ENCODE measurements at places on chromosomes 1 and 21.

GRCh38 chr1:35599411-35599810 lies 26.3 kb downstream of the TFAP2E start:
- DNase-seq, result no peak
- no peaks in the 10 kb centered on the region for H3K4me1 ChIP-seq

DNA sequence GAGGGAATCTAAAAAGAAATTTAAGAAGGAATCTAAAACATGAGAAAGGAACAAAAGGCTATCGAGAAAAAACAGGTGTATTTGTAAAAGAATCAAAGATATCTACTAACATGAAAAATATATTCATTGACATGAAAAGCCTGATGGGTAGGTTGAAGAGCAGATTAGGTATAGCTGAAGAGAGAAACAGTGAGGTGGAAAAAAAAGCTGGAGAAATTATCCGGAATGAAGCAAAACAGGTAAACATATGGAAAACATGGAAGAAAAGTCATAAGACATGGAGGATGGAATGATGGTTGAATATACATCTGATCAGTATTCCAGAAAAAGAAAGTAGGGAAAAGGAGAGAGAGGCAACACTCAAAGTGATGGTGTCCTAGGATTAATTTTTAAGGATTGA lies 9.6 kb downstream of the EVA1C start:
- H3K27ac ChIP-seq, result no peak overlapping the region
- H3K4me1 ChIP-seq, result no peaks in the 10 kb centered on the region
- peaks cover 2% of the 10 kb centered on the region for H3K36me3 ChIP-seq
- DNase-seq, result no peak
- no peaks in the 10 kb centered on the region for H3K27me3 ChIP-seq

GRCh38 chr1:116019653-116020253 lies 43.4 kb downstream of the SLC22A15 start:
- H3K4me1 ChIP-seq, result no peaks in the 10 kb centered on the region
- no peak overlapping the region for H3K4me3 ChIP-seq
- no peak for DNase-seq
- no peaks in the 10 kb centered on the region for H3K36me3 ChIP-seq

DNA sequence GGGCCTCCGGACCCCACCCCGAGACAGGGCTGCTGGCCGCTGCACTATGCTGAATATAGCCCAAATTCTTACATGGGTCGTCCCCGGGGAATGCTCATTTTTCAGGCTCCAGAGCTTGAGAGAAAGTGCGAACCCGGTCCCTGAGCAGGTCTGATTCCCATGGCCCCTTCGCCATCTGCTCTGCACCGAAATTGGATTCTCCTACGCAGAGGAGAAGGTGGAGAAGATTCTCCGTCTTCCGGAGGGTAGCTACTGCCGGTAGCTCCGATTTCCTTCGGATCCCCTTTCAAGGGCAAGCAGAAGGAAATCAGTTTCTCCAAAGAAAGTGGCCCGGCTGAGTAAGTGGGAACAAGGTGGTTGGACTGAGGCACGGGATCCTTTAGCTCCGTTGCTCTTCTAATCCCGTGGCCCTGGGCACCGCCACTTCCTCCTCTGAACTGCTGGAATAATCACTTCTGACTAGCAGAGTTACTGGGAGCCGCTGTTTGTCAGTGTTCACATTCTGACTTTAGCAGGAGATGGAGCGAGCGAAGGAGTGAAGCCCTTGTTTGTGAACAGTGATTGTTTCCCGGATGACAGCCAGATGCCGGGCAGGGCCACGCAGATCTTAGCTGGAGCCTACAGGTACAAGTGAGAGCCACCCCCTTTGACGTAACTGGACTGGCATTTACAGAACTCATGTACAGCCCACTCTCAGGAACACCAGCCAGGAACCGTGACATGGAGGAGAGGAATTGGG lies 1.1 kb upstream of the ZNF496 start:
- H3K4me3 ChIP-seq, result peak overlapping the region; percentile 66
- peak overlapping the region; percentile 47 for H3K27ac ChIP-seq
- H3K27me3 ChIP-seq, result no peaks in the 10 kb centered on the region
- peaks cover 20% of the 10 kb centered on the region for H3K36me3 ChIP-seq
- peaks cover 71% of the 10 kb centered on the region for H3K4me1 ChIP-seq

DNA sequence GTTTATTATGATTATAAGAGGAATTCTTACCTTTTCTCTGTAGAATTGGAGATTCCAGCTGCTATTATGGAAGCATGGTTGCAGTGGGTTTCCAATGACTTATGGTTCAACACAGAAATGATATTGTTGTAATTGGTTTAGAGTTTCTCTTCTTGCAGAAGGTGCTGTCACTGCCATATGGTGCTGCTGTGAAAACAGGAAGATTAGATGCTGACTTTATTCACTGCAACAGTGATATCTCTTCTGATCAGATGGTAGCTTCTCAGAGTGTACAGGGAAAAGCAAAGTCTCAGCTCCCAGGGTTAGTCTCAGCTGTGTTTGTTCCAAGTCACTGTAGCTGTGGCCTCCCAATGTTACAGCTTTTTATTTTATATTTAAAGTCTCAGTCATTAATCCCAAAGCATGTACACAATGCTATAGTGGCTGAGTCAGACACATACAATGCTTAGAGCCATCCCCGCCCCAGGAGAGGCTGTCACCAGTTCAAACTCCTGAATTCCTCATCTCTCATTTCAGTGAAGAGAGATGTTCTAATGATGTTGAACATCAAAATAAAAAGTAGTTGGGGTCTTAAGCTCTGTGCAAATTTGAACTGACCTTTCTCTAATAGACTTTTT lies 42.7 kb upstream of the RGS2 start:
- H3K27ac ChIP-seq, result no peak overlapping the region
- no peak overlapping the region for H3K4me3 ChIP-seq
- no peak for DNase-seq
- H3K27me3 ChIP-seq, result no peaks in the 10 kb centered on the region

- no peaks in the 10 kb centered on the region for H3K4me1 ChIP-seq
- H3K27me3 ChIP-seq, result no peaks in the 10 kb centered on the region
- H3K36me3 ChIP-seq, result peaks cover 48% of the 10 kb centered on the region
- H3K27ac ChIP-seq, result no peak overlapping the region
- DNase-seq, result no peak
Observed at GRCh38 chr1:77605246-77606026, 77.0 kb downstream of the ZZZ3 start.

GRCh38 chr1:16249596-16250241 lies 12.7 kb upstream of the CPLANE2 start:
- no peaks in the 10 kb centered on the region for H3K27me3 ChIP-seq
- no peak for DNase-seq
- peaks cover 26% of the 10 kb centered on the region for H3K4me1 ChIP-seq
- H3K27ac ChIP-seq, result no peak overlapping the region
- peaks cover 41% of the 10 kb centered on the region for H3K36me3 ChIP-seq

DNA sequence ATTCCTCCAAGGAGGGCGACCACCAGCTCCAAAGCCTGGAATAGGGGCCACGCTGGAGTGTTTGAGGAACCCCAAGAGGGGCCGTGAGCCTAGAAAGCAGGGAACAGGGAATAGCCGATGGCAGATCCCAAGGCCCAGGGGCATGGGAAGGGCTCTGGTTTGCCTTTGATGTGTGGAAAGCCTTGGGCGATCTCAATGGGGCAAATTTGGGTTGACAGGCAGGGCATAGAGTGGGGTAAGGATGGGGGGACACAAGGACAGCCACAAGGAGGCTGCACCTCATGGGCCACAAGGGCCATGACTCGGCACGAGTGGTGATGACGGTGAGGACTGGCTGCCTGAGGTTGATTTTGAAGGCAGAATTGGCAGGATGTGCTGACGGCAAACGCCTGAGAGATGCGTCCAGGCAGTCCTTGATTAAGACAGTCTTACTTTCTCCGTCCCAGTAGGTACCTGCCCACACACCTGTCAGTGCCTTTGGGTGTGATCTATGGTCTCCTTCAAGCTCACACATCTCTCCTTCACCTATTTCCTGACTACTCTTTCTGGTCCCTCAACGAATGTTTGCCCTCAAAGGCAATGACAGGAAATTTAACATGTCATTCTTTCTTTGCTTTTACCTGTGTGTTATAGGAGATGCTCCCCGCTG lies 2.0 kb upstream of the TMPRSS3 start:
- H3K27ac ChIP-seq, result peak overlapping the region; percentile 50
- no peaks in the 10 kb centered on the region for H3K27me3 ChIP-seq
- peaks cover 62% of the 10 kb centered on the region for H3K4me1 ChIP-seq
- DNase-seq, result no peak

DNA sequence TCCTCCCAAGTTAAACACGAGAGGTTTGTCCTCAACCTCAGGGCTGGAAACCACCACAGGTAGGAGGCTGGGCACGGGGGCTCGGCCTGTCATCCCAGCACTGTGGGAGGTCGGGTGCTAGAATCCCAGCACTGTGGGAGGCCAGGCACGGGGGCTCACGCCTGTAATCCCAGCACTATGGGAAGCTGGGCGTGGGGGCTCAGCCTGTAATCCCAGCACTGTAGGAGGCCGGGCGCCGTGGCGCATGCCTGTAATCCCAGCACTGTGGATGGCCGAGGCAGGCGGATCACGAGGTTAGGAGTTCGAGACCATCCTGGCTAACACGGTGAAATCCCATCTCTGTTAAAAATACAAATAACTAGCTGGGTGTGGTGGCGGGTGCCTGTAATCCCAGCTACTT lies 6.7 kb upstream of the CDK11A start:
- H3K4me3 ChIP-seq, result no peak overlapping the region
- peaks cover 28% of the 10 kb centered on the region for H3K36me3 ChIP-seq
- H3K27ac ChIP-seq, result no peak overlapping the region
- H3K27me3 ChIP-seq, result no peaks in the 10 kb centered on the region
- DNase-seq, result no peak

GRCh38 chr21:29155118-29155932 lies 24.9 kb downstream of the MAP3K7CL start:
- no peak overlapping the region for H3K4me3 ChIP-seq
- H3K27ac ChIP-seq, result no peak overlapping the region
- DNase-seq, result no peak
- H3K4me1 ChIP-seq, result no peaks in the 10 kb centered on the region

DNA sequence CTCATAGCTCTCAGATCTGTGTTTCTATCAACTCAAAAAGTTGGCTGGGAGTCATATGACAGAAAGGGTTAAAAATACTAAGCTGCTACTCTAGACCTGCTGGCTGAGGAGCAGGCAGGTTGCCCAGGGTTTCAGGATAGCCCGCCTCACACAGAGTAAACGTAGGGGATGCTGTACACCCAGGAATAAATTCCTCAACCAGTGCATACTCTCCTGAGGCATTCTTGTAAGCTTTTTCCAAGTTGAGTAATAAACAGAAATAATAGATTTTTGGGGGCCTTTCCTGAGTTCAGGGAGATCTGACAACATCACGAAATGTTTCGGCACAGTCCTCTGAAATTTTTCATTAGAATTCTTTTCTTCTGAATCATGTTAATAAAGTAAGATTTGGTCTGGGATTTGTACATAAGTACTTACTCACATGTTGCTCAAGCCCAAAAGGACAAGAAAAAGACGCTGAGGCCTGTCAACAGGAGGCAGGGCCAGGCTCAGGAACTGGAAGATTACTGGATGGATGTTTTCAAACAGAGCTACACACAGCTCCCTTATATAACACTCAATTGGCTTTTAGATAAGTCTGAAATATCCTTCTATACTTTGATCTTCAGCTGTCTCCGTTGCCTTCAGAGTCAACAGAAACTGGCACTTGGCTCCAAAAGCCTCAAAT lies 41.0 kb downstream of the TGFBR3 start:
- H3K4me3 ChIP-seq, result no peak overlapping the region
- no peak for DNase-seq
- peaks cover 3% of the 10 kb centered on the region for H3K36me3 ChIP-seq

- DNase-seq, result peak; percentile 89
- H3K4me3 ChIP-seq, result peak overlapping the region; percentile 69
- H3K27ac ChIP-seq, result peak overlapping the region; percentile 82
- no peaks in the 10 kb centered on the region for H3K27me3 ChIP-seq
- H3K4me1 ChIP-seq, result peaks cover 47% of the 10 kb centered on the region
Observed at GRCh38 chr1:1063945-1064831, 9.9 kb downstream of the RNF223 start.

DNA sequence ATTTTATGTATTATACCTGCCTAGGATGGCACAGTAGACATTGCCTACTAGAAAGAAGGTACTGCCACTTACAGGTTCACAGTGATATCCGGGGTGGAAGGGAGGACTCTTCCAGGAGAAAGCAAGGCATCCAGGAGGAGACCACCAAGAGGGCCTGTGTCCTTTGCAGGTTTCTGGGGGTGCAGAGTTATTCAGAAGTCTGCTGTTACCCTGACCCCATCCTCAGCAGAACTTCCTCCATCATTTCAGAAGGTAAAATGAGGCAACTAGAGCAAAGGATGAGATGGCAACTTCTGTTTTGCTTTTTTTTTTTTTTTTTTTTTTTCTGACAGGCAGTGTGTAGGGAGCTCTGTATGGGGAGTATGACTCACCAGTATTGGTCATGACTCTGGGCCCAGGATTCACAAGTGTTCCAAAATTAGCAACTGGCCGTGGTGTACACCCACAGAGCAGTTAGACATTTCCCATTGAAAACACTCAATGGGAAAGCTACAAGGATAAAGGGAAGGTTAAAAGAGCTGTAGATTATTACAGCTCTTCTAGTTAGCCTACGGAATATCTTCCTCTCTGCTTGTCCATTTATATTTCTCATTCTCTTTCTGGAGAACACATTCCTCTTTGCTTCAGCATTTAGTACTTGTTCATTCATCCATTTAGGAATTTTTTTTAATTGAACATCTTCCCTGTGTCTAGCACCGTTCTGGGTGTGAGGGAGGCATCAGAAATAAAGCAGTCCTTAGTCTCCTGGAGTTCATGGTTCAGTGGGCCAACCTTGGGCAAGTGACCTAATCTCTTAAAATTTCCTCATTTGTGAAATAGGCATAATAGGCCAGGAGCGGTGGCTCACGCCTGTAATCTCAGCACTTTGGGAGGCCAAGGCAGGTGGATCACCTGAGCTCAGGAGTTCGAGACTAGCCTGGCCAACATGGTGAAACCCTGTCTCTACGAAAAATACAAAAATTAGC lies 50.5 kb upstream of the PPP2R5A start:
- peaks cover 6% of the 10 kb centered on the region for H3K36me3 ChIP-seq
- no peaks in the 10 kb centered on the region for H3K27me3 ChIP-seq
- H3K4me1 ChIP-seq, result peaks cover 38% of the 10 kb centered on the region

DNA sequence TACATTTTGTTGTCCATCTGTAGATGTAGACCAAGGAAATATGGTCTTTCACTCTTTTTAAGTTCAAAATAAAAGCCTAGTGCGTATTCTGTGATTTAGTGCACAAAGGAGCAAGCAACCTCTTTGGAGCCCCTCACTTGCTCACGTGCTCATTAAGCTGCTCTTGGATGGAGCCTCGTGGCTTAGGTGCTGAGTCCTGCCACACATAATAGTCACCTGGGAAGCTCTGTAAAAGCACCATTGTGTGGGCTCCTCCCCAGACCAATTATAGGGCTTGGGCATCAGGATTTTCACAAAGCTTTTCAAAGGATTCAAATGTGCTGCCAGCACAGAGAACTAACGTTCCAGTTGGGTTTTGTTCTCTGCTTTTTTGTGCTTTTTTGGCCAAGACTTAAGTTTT lies 85.0 kb downstream of the PCP4 start:
- H3K36me3 ChIP-seq, result no peaks in the 10 kb centered on the region
- no peak overlapping the region for H3K4me3 ChIP-seq
- H3K27ac ChIP-seq, result no peak overlapping the region
- DNase-seq, result no peak

GRCh38 chr1:241810769-241811405 lies 37.1 kb upstream of the EXO1 start:
- H3K27me3 ChIP-seq, result no peaks in the 10 kb centered on the region
- no peak overlapping the region for H3K27ac ChIP-seq
- DNase-seq, result no peak
- no peaks in the 10 kb centered on the region for H3K4me1 ChIP-seq
- H3K4me3 ChIP-seq, result no peak overlapping the region

Data from activated CD8-positive, alpha-beta T cell treated with anti-CD3 and anti-CD28 coated beads, Interleukin-2, amount 10 ng/mL, durations not matched to agents 7 days and 5 days (primary cell).